ENCODE measurements at places on chromosomes 6 and 20.

DNA sequence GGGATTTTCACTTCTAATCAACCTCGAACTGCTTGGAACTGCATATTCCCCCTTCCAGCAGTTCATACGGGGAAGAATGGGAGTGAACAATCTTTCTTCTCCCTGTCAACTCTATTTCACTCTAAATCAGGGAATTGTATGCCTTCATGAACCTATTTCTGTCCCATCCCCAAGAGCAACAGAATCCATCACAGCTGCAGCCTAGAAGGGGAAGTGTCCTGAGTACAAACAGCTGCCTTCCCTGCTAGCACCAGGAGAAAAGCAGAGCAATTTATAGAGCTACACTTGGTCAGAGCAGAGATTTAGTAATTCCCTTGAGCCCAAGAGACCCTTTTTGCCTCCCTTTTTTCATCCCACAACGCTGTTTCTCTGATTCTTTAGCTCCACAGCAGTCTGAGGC lies 208.4 kb downstream of the ADGRG6 start:
- DNase-seq = no peak

GRCh38 chr6:42451333-42452170 lies at the start of gene TRERF1:
Gene TRERF1, minus strand, starts transcription at chr6:42451926. Its CDS starts 182,336 bp downstream, at chr6:42269590.
- peak; percentile 40 for DNase-seq

GRCh38 chr6:92608751-92609150 lies 810.6 kb downstream of the EPHA7 start:
- no peak for DNase-seq

DNA sequence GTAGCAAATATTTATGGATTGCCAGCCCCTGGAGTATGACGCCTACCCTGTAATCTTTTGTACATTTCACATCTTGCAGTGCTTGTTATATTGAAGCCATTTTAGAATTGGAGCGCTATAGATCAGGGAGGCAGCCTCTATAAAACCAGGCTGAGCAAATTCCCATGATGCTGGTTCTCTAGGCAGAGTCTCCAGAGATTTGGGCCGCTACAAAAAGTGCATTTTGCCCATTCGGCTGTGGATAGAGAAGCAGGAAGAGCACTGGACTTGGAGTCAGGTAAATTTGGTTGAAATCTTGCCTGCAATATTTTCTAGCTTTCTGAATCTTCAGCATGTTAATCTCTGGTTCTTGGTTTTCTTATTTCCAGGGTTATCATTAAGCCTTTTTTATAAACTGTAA lies 2.0 kb downstream of the YWHAB start:
- no peak for DNase-seq

DNA sequence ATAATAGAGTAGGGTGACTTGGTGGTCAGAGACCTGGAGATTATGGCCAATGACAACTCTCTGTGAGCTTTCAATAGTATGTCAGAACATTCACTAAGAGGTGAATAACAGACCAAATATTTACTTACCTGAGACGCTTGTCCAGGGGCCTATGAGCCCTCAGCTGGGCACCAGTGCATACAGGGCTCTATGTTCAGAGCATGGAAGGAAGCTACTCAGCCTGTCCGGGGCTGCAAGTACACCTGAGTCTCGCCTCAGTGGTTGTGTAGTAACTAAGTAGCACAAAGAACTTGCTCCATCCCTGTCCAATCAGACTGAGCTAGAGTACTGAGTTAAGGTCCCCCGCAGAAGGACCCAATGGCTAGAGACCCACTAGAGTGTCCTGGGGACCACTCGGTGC lies 11.6 kb upstream of the SCGN start:
- no peak for DNase-seq

DNA sequence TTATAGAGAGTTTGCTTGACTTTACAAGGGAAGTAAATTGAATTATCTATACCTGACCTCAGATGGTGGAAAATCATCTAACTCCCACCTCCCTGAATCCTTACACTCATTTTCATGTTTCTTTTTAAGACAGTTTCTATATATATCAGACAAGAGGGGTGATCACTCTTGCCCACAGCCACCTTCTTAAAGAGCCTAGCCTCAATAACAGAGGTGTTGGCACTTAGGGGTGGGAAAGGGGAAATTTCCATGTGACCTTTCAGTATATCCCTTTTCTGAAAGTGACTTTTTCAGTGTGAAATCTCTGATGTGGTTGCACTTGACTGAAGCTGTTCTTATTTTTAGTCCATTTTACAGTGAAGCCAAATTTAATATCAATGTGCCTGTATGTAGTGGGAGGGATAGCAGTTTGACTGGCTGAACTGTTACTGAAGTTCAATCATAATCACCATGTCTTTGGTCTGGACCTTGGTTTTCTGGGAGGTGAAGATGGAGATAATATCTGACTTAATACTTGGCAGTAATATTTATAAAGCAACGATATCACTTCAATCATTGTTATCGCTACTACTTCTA lies 141.3 kb downstream of the MAP3K7 start:
- DNase-seq = no peak

DNA sequence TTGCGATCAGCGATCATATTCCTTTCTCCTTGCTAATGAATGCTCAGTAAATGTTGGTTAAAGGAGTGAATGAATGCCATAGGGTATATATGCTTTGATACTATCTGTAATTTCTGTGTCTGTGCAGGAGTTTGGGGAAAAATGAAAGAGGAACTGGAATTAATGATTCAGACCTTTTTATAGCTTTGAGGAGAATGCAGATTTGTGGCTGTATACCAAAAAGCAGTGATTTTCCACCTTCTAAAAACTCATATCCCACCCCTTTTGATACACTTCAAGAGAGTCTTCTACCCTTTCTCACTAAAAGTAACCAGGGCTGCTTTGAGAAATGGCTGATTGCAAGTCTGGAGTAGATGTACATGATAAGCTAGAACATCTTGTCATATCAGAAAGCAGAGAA lies 26.6 kb upstream of the SUMO4 start:
- no peak for DNase-seq

GRCh38 chr6:26322645-26323482 lies 42.1 kb upstream of the BTN3A2 start:
- peak; percentile 64 for DNase-seq

DNA sequence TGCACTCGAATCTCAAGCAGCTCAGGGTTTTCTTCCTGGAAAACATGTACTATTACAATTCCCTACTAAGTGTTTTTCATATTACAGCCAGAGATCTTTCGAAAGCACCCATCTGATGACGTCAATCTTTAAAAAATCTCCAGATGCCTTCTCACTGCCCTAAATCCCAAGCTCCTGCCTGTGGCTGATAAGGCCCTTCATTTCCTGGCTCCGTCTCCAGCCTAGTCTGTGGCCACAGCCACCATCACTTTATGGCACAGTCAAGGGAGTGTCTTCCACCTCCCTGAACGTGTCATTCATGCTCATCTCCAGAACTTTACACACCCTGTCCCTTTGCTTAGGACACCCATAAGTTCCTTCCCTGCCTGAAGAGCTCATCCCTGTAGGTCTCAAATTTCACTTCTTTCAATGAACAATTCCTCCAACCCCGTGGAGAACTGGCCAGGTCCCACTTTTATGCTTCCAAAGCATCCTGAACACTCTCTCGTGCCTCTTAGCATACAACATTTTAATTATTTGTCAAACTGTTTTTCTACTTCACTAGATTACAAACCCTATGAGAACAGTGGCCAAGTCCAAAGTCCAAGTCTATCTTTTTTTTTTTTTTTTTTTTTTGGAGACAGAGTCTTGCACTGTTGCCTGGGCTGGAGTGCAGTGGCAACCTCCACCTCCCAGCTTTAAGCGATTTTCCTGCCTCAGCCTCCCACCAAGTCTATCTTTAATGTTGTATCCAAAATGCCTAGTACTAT lies 106.1 kb upstream of the AGPAT4 start:
- DNase-seq = no peak

Measured in brain pericyte (primary cell).